ENCODE measurements at places on chromosomes 7 and 10.
A peak's percentile ranks its signal among the peaks of the same experiment; 100 is the strongest.

DNA sequence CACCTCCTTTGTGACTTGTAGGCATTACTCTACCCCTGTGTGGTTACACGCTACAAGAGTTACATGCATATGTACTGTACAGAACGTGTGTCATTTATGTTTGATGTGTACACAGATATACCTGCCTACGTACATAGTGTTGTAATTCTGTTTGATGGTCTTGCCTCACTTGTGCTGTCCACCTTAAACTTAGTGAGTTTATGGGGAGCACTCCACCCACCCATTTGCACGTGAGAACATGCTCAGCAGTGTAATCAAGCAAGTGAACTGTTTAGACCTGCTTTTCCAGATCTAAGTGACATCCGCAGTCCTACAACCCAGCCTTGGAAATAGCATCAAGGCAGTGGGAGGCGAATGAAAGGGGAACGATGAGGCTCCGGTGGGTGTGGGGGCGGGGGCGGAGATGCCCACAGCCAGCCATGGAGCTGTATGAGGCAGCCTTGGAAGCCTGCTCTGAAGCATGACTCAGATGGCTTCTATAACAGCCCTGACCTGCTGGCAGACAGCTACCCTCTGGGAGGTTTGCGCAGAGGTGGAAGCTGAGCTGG lies 52.1 kb downstream of the SUFU start:
- DNase-seq: no peak

DNA sequence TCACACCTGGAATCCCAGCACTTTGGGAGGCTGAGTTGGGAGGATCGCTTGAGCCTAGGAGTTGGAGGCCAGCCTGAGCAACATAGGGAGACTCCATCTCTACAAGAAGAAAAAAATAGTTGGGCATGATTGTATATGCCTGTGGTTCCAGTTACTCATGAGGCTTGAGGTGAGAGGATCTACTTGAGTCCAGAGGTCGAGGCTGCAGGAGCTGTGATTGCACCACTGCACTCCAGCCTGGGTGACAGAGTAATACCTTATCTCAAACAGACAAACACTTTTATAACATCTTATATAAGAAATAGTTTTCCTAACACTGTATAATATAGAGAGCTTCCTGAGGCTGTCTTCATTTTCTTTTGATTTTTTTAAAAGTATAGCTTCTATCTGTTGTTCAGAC lies 448.4 kb upstream of the COBL start:
- no peak for DNase-seq

DNA sequence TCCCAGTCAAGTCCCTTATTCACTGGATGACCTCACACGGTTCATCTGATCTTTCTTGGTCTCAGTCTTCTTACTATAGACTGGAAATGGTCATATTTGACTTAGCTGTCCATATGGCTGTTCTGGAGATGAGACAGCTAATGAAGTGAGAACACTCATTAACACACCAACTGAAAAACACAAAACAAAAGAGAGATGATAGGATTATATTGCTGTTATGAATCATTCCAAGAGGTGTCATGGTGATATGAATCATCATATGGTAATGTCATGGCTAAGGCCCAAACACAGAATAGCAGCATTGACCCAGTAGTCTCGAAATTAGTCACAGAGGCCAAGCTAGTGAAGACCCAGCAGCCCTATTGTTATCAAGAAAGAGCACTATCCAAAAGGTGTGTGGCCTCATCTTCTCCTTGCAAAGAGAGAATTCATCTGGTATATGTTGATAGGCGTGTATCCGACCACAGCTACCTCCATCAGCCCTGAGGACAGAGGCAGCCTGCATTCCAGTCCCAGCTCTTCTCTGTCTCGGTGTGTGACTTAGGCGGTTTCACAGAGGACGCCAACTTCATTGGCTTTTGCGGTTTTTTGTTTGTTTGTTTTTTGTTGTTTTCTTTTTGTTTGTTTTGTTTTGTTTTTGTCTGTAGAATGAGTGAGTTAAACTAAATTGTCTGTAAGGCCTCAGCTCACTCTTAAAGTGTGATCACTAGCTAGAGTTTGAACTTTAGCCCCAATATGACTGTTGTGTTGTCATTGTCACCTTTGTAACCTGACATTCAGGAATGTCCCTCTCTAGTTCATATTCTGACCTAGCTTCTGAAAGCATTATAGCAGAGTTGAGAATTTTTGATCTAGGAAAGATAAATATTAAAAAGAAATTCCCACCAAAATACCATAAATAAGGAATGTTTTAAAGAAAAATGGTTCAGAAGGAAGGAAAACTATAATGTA lies 97.4 kb upstream of the PDCD4 start:
- peak; percentile 92 for DNase-seq

DNA sequence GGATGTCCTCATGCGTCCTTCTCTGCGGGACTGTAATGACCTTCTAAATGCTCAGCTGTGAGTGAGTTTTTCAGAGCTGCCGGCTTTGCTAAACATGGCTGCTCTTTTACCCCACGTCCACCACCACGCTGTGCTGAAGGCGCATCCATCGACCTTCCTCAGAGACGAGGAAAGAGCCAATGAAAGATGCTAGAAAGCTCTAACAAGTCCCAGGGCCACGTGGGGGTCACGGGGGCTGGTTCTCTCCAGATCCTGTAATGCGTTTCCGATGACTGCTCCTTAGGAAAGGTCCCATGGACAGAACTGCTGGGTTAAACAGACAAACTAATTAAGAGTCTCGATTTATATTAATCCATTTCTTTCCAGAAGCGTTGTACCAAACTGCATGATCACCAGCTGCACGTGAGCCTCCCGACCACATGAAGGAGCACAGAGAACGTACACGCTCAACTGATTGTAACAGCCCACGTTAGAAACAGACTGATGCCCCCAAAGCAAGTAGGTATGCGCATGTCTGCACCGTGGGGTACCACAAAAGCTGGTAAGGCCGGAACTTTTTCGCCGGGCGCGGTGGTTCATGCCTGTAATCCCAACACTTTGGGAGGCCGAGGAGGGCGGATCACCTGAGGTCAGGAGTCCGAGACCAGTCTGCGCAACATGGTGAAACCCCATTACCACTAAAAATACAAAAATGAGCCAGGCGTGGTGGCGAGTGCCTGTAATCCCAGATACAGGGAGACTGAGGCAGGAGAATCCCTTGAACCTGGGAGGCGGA lies 109.6 kb downstream of the TCERG1L start:
- DNase-seq: no peak

- DNase-seq: no peak
Measured at GRCh38 chr7:123057911-123058310, 62.4 kb upstream of the TAS2R16 start.

GRCh38 chr10:110648692-110649346 lies 4.7 kb downstream of the RBM20 start:
- DNase-seq: no peak

DNA sequence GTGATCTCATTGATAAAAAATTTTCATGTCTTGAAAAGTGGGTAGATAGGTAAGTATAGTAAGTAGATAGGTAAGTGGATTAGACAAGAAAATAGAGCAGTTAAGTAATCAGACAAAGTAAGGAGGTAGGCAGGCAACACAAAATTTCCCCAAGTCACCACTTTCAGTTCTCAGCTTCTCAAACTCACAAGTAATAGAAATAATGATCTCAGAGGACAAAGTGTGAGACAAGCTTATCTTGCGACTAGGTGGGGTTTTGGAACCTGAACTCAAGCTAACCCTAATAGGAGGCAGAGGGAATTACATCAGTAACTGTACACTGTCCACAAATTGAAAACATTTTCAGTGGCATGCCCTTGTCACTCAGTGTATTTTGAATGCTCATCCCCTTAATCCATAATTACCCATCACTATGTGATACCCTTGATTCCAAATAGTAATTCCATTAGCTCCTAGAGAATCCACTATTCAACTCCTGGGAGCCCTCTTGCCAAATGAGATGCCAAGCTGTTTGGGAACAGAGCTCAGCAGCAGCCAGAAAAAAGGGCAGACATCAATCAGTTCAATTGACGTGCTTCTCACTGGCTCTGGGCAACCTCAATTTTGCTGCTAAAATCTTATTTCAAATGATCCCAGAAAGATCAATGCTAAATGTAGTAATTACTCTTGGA lies 703.2 kb downstream of the XPNPEP1 start:
- DNase-seq: no peak

DNA sequence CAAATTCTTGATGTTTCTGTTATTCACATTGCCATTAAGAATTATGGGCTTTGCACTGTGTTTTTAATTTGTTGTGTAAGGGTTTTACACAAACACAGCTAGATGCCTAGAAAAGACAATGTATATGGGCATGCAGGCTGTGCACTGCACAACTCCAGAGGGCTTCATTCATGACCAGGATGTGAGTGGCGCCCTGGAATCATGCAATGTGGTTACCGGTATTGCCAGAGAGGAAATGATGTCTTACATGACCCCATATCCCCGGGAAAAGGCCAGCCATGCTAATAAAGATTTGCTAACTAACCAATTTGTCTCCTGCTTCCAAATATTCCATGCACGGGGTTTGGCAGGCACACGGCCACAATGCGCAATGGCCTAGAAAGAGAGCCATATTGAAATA lies 16.9 kb downstream of the KCNMA1 start:
- no peak for DNase-seq

DNA sequence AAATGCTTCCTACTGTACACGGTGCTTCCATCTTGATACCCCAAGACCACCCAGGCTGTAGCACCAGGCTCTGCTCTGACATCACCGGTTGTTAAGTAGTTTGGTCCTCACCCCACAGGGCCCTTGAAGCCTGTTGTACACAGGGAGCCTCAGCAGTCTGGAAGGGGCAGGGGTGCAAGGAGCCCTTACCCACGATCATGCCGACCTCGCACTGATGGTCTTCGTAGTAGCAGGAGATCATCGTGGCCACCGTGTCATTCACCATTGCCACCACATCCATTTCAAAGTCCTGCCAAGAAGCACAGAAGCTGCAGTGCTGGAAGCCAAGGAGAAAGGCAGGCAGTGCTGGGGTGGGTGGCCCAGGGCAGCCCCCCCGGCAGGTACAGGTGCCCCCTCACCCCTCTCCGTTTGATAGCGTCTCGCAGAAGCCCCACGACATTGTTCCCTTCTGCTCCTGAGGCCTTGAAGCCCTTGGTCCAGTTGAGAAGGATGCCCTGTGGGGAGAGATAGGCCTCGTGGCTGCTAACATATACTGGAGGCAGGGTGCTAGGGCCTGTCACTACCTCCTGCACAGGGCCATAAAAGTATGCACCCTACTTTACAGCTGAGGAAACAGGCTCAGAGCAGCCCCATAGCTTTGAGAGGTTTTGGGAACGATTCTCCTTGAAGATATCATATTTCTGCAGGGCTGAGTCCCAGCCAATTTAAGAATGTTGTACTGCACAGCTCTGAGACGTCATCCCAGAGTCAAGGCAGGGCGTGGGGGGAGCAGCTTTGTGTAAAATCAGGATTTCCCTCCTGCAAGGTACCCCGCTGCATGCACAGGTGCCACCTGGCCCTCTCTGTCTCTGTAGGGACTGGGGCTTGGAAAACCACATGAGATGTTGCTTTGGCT lies 8.7 kb upstream of the MYL7 start:
- DNase-seq: no peak

DNA sequence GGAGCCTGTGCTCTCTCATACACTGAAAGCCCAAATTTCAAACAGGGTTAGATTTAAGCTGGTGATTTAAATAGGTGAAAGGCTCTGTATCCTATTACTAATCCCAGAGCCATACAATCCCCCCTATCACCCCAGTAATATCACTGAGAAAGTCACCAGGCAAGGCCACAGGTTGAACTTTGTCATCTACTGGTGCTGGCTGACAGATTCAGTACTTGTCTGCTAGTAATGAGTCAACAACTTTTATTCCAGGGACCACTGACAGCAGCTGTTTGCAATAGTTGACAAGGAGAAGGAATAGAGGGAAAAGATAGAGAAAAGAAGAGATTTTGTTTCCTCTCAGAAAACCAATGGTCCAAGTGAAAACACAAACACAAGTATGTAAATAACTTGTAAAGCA lies 10.4 kb downstream of the ASB15 start:
- no peak for DNase-seq

GRCh38 chr10:78139341-78139740 lies 105.7 kb downstream of the RPS24 start:
- DNase-seq: no peak

- no peak for DNase-seq
Measured at GRCh38 chr10:123998197-123999141, 94.9 kb downstream of the CHST15 start.

- no peak for DNase-seq
Measured at GRCh38 chr7:131553931-131554330, 2.5 kb downstream of the PODXL start.

- no peak for DNase-seq
Measured at GRCh38 chr10:43076311-43076875, 476 bp upstream of the RET start.

DNA sequence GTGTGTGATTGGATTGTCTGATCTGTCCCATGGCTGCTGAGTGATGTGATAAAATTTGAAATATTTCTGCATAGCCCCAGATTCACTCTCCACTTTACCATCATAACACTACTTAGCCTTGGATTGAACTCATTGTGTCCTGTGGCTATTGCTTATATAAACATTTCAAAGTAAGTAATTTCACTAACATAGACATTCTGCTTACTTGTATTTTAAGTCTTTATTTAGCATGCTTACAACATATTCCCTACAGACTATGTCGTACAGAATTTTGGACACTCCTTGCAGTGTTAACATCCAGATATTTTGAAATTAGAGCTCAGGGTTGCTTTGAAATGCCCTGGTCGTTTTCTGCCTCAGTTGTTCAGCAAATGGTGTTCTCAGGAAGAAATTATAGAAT lies 117.6 kb downstream of the LRRC4 start:
- no peak for DNase-seq

- DNase-seq: peak; percentile 71
Measured at GRCh38 chr10:12707461-12708185, 293.9 kb downstream of the CCDC3 start.

DNA sequence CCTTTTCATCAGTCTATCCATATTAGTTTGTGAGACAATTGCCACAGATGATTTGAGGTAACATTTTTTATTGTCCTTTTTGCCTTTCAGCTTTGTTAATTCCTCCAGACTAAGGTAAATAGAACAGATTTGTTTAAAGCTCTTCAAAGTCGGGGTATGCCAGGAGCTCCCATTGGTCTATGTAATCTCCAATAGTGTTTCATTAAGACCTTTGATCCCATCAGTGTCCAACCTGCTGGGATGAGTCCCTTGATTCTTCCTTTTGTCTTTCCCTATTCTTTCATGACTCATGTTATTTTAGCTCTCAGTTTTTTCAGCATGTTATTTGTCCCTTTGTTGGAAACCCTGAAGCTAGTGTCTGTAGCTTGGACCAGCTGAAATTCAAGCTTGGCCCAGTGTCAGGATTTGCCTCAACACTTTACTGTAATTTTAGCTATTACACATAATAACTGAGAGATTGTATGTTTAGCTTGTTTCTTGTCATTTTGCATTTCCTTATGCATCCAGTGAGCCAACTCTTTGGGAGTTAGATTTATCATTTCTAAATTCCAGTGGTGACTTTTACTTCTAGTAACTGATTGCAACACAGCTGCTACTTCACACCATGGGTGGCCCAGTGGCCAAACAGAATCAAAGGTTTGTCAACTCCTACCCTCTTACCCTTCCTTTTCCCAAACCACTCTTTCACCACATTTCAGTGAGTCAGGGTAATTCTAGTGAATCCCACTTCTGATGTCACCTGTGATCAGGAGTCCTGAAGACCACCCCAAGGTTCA lies 15.3 kb downstream of the AGBL3 start:
- DNase-seq: no peak

GRCh38 chr10:14787938-14788337 lies 13.2 kb upstream of the FAM107B start:
- DNase-seq: no peak

All from HCT116 (cell line).